Cardiac muscle cell (in vitro differentiated cells and primary cell): ENCODE measurements at places on chromosomes 1 and 21. TPM values are rescaled to one million over a fixed set of nuclear protein-coding genes. Genes with fewer than 3 reads are reported as not detected.

CD1E gene
- not detected in 2 replicates for polyA plus RNA-seq

ADCY10 gene
- 0.44 and 0.82 TPM in 2 replicates for polyA plus RNA-seq

GJA5 gene
- 12.3 and 21.5 TPM in 2 replicates for polyA plus RNA-seq

TMCO2 gene
- not detected in 2 replicates for polyA plus RNA-seq

ABCG1 gene
- 2.6 and 4.0 TPM in 2 replicates for polyA plus RNA-seq

MAEL gene
- 0.79 and 2.5 TPM in 2 replicates for polyA plus RNA-seq

PRELP gene
- 0.26 TPM in 1 of 2 replicates, not detected in the other for polyA plus RNA-seq

MROH7 gene
- polyA plus RNA-seq: 7.0 and 10.0 TPM in 2 replicates

MYOG gene
- polyA plus RNA-seq: 0.62 TPM in 1 of 2 replicates, not detected in the other

FABP3 gene
- 346 and 595 TPM in 2 replicates for polyA plus RNA-seq

LCE2B gene
- not detected in 2 replicates for polyA plus RNA-seq

ANKRD45 gene
- polyA plus RNA-seq: 2.2 and 2.3 TPM in 2 replicates

ACTL8 gene
- polyA plus RNA-seq: not detected in 2 replicates

IGFN1 gene
- not detected in 2 replicates for polyA plus RNA-seq
